Jurkat, Clone E6-1 (cell line): ENCODE measurements at places on chromosomes 7 and 10.
A peak's percentile ranks its signal among the peaks of the same experiment; 100 is the strongest.

DNA sequence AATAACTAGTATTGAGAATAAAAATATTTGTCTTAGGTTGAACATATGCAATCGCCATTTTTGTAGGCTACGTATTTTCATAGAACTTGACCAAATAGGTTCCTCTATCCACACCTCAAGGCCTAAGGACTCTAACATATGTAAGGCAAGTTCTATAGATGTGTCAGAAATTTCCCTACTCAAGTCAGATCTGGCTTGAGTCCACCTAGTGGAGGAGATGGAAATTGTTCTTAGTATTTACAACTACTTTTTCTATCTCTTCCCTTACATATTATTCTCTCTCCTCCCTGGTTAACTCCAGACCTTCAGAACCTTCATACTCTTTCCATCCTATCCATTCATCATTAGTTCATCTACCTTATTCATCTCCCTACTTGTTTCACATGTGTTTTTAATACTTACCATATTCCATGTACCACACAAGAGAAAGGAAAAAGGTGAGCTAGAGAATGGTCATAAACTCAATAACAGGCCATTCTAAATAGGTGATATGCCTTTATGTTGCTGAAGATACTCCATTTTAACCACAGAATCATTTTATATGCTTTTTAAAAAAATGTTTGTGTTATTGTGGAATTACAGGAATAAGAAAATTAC, 174.5 kb upstream of the HDAC9 start:
- DNase-seq: peak; percentile 52

GRCh38 chr10:78566284-78567111, 502.3 kb upstream of the ZMIZ1 start:
- DNase-seq: no peak

DNA sequence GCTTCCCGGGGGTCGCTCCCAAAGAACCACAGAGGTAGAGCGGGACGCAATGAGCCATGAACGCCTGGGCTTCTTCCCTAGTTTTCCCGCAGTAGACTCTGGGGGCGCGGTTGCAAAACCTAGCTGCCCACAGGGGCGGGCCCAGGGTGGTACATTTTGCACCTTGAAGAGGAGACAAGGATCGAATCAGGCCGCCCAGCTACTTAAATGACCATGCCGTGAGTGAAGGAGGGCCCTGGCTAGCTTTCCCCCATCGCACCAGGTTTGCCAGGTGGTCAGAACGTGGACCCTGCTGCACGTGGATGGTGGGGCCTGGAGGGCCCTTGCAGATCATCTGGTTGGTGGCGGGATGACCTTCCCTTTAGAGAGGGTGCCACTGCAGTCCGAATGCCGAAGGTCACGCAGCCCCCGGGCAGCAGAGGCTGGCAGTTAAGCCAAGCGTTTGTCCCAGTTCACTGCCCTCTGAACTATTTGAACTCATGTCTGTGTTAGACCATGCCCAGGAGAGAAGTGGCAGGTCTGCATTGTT, 604 bp upstream of the SHTN1 start:
- no peak for DNase-seq

DNA sequence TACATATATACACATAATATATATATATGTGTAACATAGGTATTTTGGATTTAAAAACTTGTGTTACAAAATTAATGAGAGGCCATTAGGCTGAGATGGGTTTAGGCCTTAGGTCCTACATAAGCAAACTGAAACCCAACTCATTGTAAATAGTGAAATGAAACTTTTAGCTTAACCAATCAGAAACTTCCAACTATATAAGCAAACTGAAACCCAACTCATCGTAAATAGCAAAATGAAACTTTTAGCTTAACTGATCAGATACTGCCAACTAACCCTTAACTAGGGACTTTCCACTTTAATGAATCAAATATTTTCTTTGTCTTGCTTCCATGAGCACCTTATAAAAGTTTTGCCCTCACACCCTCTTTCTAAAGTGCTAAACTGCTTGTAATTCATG, 17.3 kb upstream of the SAMD9L start:
- no peak for DNase-seq

DNA sequence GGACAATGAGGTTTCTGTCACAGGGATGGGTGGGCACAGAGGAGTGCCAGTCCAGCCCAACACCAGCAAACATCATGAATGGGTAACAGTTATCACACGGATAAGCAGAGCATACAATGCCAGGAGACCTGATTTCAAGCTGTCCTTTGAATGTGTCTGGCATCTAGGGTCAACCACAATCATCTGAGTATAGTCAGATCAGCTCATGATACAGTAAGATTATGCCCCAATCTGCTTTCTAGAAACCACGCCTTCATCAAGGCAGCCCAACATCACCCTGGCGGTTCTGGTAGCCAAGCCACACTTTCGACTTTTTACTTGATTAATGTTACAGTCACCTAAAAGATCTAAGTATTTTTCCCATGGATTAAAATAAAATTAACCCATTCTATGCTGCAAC, 10.5 kb downstream of the FAM171A1 start:
- no peak for DNase-seq

- no peak for DNase-seq
Observed at GRCh38 chr10:42795701-42796100, 13.1 kb downstream of the BMS1 start.

DNA sequence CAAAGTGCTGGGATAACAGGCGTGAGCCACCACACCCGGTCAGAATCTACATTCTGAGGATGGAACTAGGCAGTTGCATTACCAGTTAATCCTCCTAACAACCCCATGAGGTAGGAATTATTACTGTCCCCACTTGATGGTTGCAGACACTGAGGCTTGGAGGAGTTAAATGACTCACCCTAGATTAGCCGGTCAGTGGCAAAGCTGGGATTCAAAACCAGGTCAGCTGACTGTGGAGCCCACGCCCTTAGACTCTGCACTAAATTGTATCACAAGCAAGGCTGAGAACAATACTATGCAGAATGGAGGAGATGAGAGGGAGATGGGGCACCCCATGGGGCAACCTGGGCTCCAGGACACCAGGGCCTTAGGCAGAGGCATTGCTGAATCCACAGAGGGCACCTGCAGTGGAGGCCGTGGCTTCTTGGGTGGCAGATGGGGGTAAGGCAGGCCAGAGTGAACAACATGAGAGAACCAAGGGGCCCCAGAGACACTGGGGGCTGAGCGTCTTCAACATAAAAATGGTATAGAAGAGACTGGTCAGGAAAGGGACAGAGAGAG, 723.4 kb downstream of the PARD3 start:
- DNase-seq: no peak

DNA sequence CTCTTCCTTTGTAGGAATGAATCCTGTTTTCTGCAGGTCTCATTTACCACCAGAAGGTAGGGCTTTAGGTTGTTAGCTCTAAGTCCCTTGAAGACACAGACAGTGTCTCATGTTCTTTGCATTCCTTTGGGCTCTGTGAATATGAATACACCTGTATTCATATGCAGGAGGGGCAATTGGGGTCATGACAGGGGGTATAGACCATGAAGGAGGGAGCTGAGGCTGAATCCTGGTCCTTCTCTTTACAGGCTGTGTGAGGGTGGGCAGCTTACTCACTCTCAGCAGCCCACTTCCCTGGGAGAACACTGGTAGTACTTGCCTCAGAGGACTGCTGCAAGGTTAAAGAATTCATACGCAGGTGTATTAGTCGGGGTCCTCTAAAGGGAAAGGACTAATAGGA, 267.2 kb upstream of the MGMT start:
- DNase-seq: no peak

GRCh38 chr10:112218960-112219359, 35.4 kb upstream of the GPAM start:
- DNase-seq: no peak

DNA sequence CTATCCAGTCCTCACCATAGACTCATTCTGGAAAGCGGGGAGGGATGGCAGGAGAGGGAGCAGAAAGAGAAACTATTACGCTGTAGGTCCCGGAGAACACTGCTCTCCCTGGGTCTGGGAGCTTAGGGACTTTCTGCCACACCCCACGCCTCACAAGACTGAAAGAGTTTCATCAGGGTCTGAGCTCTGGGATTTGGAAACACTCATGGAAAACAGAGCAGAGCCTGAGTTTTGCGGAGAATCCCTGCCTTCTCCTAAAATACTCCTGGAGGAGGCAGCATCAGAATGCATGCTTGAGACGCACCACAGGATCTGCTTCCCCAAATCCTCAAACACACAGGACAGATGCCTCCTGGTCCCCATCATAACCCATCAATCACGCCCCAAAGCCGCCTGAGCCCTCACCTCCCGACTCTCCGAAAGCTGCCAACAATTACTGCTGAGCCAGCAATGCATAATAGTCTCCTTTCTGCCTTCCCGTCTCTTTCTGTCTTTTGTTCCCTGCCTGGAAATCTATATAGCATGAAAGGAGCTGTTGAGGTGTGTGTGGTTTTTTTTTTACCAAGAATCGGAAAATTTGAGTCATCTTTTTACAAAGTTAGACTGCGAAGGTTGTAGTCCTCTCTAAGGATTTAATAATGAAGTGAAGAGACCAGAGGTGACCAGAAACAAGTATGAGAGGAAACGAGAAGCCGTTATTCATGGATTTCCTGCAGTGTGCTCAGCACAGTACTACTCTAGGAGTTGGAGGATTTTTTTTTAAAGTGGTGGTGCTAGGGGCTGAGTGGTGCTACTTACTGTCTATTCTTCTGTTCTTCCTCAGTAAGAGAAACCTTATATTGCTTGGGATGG, 37.7 kb downstream of the ASB13 start:
- peak; percentile 67 for DNase-seq

GRCh38 chr7:5433181-5433580, 9.5 kb upstream of the TNRC18 start:
- DNase-seq: no peak

- no peak for DNase-seq
Observed at GRCh38 chr10:10959666-10960065, 58.0 kb upstream of the CELF2 start.

GRCh38 chr7:134478707-134479106, 19.8 kb upstream of the AKR1B1 start:
- DNase-seq: no peak

GRCh38 chr7:106737202-106737562, 76.2 kb upstream of the CCDC71L start:
- DNase-seq: no peak

DNA sequence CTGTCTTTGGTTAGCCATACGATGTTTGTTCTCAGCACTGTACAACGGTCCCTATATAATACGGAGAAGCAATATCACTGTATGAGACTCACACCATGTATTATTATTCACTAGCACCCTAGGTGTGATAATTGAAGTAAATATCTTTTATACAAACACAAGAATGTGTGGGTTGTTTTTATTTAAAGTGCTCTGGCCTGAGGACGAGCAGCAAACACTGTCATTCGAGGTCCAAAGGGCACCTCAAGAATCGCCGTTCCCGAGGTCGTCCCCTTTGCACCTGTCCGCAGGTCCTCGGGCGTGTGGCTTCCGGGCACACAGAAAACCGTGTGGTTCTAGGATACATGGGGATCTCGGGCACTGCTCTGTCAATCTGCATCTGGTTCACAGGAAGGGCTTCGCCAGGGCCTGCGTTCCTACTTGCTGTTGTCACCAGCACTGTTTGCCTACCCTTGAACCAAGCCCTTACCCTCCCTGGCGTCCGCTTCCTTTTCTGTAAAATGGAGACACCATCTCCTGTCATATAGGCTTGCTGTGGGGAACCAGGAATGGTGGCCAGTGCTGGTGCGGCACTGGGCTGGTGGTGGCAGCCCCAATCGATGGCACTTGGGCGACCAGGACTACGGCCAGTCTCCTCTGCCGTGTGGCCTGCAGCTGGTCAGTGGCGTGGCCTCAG, 28.5 kb upstream of the SH2B2 start:
- DNase-seq: no peak

- DNase-seq: peak; percentile 71
Observed at GRCh38 chr10:33008499-33009243, 50.6 kb upstream of the ITGB1 start.

DNA sequence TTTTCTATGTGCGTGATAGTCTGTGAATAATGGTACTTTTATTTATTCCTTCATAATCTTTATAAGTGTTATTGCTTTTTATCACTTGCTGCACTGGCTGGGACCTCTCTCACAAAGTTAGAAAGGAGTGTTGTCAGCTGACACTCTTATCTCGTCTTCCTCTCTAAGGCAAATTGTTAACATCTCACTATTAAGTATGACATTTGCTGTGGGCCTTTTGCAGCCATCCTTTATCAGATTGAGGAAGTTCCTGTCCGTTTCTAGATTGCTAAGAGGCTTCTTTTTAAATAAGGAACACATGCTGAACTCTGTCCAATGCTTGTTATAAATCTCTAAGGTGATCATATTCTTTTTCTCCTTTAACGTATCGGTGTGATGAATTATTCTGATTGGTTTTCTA, 27.4 kb upstream of the DIP2C start:
- DNase-seq: no peak

GRCh38 chr7:43244232-43244631, 131.8 kb downstream of the HECW1 start:
- DNase-seq: no peak

DNA sequence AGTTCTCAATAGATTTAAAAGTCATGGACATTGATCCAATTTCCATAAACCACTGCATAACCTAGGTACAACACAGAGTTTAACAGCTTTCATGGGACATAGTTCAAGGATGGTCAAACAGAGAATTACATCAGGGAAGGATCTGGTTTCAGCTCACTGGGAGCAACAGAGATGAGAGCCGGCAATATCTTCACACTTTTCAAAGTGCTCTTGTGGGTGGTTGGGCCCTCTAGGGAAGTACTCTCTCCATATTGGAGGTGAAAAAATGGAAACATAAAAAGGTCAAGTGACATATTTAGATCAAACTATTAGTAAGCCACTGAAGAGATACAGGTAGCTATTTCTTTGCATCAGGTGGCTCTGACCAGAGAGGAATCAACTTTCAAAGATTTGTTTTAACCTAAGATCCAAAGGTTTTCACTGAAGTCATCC, 61.8 kb upstream of the LRRN3 start:
- no peak for DNase-seq

DNA sequence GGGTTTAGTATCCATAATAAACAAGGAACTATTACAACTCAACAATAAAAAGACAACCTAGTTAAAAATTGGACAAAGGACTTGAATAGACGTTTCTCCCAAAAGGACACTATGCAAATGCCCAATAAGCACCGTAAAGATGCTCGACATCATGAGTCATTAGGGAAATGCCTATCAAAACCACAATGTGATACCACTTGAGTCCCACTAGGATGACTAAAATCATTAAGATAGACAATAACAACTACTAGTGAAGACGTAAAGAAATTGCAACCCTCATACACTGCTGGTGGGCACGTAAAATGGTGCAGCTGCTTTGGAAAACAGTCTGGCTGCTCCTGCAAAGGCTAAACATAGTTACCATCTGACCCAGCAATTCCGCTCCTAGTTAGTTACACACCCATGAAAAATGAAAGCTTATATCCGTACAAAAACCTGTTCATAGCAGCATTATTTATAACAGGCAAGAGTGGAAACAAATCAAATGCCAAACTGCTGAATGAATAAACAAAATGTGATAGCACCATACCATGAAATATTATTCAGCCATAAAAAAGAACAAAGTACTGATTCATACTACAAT, 17.3 kb downstream of the CCDC3 start:
- DNase-seq: no peak
